Fibroblast of lung (primary cell): ENCODE measurements at places on chromosomes 3 and 15. TPM values are rescaled to one million over a fixed set of nuclear protein-coding genes. Genes with fewer than 3 reads are reported as not detected.

The GP9 gene
- total RNA-seq, result not detected in 2 replicates

The SCAMP5 gene
- total RNA-seq, result 0.50 and 1.5 TPM in 2 replicates

The DHX36 gene
- 39.8 and 55.2 TPM in 2 replicates for total RNA-seq

The TAGLN3 gene
- 0.33 and 0.51 TPM in 2 replicates for total RNA-seq

The C3orf85 gene
- not detected in 2 replicates for total RNA-seq

The LRRN1 gene
- 0.26 and 0.33 TPM in 2 replicates for total RNA-seq

The SETD2 gene
- 30.8 and 35.3 TPM in 2 replicates for total RNA-seq

The CCDC54 gene
- not detected in 2 replicates for total RNA-seq

The CA12 gene
- total RNA-seq, result 41.9 and 48.4 TPM in 2 replicates

The IMPG2 gene
- total RNA-seq, result 0.33 and 0.51 TPM in 2 replicates

The GNB4 gene
- 49.6 and 55.7 TPM in 2 replicates for total RNA-seq

The CCDC12 gene
- total RNA-seq, result 25.9 and 29.2 TPM in 2 replicates

The ARNT2 gene
- 9.8 and 15.5 TPM in 2 replicates for total RNA-seq

GRCh38 chr3:164533275-164533674, 545.0 kb downstream of the SI start:
- no peak for DNase-seq
- H3K36me3 ChIP-seq, result no peaks in the 10 kb centered on the region
- no peak overlapping the region for H3K4me3 ChIP-seq

- no peak overlapping the region for H3K4me3 ChIP-seq
- H3K27ac ChIP-seq, result no peak overlapping the region
- peak; percentile 31 for DNase-seq
- no peaks in the 10 kb centered on the region for H3K36me3 ChIP-seq
- H3K4me1 ChIP-seq, result no peaks in the 10 kb centered on the region
These were observed 572.0 kb upstream of the TGFBR2 start for GRCh38 chr3:30034246-30034991.

GRCh38 chr3:138846262-138846791, 11.6 kb upstream of the PIK3CB start:
- H3K27me3 ChIP-seq, result no peaks in the 10 kb centered on the region
- H3K4me3 ChIP-seq, result no peak overlapping the region
- H3K27ac ChIP-seq, result no peak overlapping the region
- H3K36me3 ChIP-seq, result no peaks in the 10 kb centered on the region

- H3K4me1 ChIP-seq, result peaks cover 2% of the 10 kb centered on the region
- H3K4me3 ChIP-seq, result no peak overlapping the region
- H3K27me3 ChIP-seq, result no peaks in the 10 kb centered on the region
- DNase-seq, result peak; percentile 54
These were observed 10.1 kb downstream of the FAM131A start for GRCh38 chr3:184347321-184348056.

DNA sequence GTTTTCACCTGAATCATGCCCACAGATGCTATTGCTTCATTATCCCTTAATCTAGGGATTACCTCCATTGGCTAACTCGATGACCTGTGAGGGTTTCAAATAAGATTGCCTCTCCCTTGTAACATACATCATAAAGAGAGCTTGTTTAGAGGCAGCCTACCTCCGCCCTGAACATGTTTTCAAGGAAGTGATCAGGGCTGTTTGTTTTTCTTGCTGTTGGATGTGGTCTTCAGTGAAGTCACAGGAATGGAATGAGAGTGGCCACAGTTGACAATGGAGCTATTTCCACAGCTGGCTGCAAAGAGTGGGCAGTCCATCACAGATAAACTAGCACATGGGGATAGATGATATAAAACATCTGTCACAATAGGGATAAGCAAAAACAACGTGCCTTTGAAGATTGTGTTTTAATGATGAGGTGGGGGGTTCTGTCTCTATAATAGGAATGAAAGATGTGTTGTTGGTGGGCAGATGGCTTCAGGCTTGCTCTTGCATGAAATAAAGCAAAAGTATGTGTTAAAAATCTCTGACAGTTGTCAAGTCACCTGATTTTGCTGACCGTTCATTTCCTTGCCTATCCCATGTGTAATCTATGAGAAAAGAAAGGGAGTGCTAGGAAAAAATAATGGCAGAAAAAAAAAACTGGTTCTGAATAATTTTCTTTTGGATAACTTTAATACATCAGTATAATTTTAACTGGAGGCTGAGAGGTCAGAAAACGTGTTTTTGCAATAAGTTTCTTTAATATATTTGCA, 642.3 kb downstream of the RBMS3 start:
- H3K36me3 ChIP-seq, result no peaks in the 10 kb centered on the region
- H3K4me3 ChIP-seq, result no peak overlapping the region
- H3K4me1 ChIP-seq, result no peaks in the 10 kb centered on the region
- peak; percentile 92 for DNase-seq
- no peaks in the 10 kb centered on the region for H3K27me3 ChIP-seq
- H3K27ac ChIP-seq, result no peak overlapping the region

- no peaks in the 10 kb centered on the region for H3K27me3 ChIP-seq
- peak; percentile 59 for DNase-seq
- H3K4me1 ChIP-seq, result no peaks in the 10 kb centered on the region
- H3K36me3 ChIP-seq, result no peaks in the 10 kb centered on the region
- H3K27ac ChIP-seq, result no peak overlapping the region
These were observed 74.9 kb upstream of the EPHA3 start for GRCh38 chr3:89032346-89033013.

DNA sequence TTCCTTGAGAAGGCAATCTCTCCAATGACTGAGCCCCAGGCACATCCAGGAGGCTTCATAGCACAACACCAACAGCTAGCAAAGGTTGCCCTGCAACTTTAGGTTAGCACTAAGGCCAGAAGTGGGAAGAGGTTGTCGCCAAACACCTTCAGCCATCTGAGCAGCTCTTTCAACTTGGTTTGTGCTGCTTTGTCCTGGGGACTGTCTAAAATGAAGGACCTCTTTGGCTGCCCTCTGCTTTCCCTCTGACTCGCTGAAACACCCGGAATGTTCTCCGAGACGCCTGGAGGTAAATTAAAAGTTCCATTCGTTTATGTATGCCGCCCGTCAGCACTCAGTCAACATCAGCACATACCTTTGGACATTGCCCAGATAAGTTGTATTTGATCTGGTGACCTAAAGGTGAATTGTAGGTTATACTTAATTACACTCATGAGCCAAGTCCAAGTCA, 121.2 kb upstream of the NR2F2 start:
- no peaks in the 10 kb centered on the region for H3K27me3 ChIP-seq
- H3K4me3 ChIP-seq, result no peak overlapping the region
- no peaks in the 10 kb centered on the region for H3K4me1 ChIP-seq
- no peaks in the 10 kb centered on the region for H3K36me3 ChIP-seq
- no peak for DNase-seq

- H3K36me3 ChIP-seq, result no peaks in the 10 kb centered on the region
- no peak overlapping the region for H3K4me3 ChIP-seq
- H3K27me3 ChIP-seq, result no peaks in the 10 kb centered on the region
- no peaks in the 10 kb centered on the region for H3K4me1 ChIP-seq
These were observed 164.5 kb downstream of the SLCO3A1 start for GRCh38 chr15:92017882-92018534.

- no peaks in the 10 kb centered on the region for H3K27me3 ChIP-seq
- DNase-seq, result peak; percentile 96
- H3K27ac ChIP-seq, result peak overlapping the region; percentile 88
- H3K4me1 ChIP-seq, result peaks cover 9% of the 10 kb centered on the region
- no peak overlapping the region for H3K4me3 ChIP-seq
These were observed 10.5 kb downstream of the ISG20 start for GRCh38 chr15:88649286-88649733.

DNA sequence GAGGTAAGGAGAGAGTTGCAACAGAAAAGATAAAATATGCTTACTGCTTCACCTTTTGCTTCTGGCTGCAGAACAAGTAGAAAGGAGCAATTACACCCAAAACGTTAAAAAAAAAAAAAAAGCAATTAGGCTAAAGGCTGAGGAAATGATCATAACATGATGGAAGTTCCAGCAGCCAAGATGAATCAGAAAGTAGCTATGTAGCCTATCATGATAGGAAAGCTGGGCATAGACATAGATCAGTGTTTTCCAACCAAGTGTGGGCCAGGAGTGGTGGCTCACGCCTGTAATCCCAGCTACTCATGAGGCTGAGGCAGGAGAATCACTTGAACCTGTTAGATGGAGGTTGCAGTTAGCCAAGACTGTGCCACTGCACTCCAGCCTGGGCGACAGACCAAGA, 52.6 kb downstream of the AGTR1 start:
- no peak overlapping the region for H3K4me3 ChIP-seq
- no peak overlapping the region for H3K27ac ChIP-seq
- no peaks in the 10 kb centered on the region for H3K36me3 ChIP-seq
- no peaks in the 10 kb centered on the region for H3K27me3 ChIP-seq
- no peaks in the 10 kb centered on the region for H3K4me1 ChIP-seq

DNA sequence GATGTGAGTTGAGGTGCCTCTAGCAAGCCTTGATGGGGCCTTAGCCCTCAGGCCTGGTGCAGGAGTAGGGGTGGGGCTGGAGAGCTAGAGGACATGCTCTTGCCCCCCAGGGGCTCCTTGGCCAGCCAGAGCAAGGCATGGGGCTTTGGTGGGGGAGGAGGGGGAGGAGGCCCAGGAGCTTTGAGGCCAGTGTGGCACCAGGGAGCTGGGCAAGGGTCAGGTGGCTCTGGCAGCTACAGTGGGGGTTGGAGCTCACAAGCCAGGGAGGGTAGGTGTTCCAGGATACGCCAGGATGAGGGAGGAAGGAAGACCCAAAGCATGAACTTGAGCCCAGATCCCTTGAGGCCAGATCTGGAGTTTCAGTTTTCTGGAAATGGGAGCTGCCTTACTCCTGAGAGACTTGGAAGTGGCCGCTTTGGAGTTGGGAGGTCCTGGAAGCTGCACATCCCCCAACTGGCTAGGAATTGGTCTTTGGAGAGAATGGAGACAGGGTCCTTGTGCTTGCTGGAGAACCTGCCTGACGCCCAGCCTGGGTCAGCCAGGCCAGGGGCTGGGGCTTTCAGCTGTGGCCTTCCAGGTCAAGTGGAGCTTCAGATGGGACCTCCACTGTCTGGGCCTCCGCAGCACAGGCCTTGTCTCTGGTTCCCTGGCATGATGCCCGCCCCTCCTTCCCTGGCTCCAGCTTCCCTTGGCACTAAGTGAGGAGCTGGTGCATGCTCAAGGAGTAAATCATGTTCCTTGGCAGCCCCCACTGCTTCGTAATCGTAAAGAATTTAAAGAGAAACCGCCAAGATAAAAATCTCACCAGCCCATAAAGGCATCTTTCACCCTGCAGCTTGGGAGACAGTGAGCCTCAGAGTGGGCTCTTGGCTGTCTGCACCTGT, 8.7 kb downstream of the SEMA3F start:
- DNase-seq, result peak; percentile 96
- no peaks in the 10 kb centered on the region for H3K27me3 ChIP-seq
- H3K27ac ChIP-seq, result peak overlapping the region; percentile 52
- no peak overlapping the region for H3K4me3 ChIP-seq
- H3K4me1 ChIP-seq, result peaks cover 33% of the 10 kb centered on the region

- no peaks in the 10 kb centered on the region for H3K36me3 ChIP-seq
- H3K27me3 ChIP-seq, result no peaks in the 10 kb centered on the region
- H3K4me3 ChIP-seq, result no peak overlapping the region
- no peak overlapping the region for H3K27ac ChIP-seq
These were observed 29.0 kb upstream of the FURIN start for GRCh38 chr15:90839187-90840071.

DNA sequence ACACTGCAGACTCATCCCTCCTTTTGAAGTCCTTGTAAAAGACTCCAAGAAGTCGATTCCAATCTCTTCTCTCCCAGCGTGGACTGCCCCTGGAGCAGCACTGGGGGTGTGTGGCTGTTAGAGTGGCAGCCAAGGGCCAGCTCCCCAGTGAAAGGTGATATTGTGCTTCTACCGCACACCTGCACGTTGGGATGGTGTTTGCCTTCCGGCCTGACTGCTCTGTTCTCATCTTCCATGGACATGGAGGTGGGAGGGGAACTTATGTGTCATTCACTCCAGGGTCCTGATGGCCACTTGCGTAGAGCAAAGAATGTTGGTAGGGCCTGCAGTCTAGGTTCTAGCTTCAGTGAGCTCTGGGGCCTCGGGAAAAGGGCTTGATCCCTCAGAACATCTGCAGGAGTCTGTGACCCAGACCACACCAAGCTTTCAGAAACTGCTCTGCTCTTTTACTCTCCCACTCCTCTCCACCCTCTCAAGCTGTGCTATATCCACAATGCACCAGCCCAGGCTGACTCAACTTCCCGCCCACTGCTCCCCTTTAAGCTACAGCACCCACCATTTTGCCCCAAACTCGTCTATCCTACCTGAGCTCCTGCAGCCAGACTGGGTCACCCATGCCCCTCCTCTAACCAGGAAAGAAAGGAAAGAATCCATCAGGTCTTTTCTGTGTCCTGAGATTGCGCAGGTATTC, 31.3 kb downstream of the LIPC start:
- H3K27me3 ChIP-seq, result no peaks in the 10 kb centered on the region
- H3K4me1 ChIP-seq, result peaks cover 3% of the 10 kb centered on the region
- no peak overlapping the region for H3K27ac ChIP-seq
- H3K36me3 ChIP-seq, result no peaks in the 10 kb centered on the region

- H3K4me3 ChIP-seq, result no peak overlapping the region
- no peak for DNase-seq
- no peak overlapping the region for H3K27ac ChIP-seq
- H3K4me1 ChIP-seq, result no peaks in the 10 kb centered on the region
- no peaks in the 10 kb centered on the region for H3K27me3 ChIP-seq
These were observed 375.8 kb upstream of the ARPP21 start for GRCh38 chr3:35263477-35263876.

DNA sequence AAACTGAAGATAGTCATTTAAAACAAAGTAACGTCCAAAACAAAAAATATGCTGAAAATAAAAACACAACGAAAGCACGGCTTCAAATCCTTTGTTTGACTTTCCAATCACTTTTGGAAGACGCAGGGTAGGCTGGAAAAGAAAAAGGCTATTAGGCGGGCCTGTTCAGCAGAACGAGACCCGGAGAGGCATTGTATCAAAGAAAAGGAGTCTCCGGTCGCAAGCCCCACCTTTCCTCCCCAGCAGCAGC, 691 bp downstream of the SENP7 start:
- peak overlapping the region; percentile 89 for H3K27ac ChIP-seq
- peak overlapping the region; percentile 67 for H3K4me3 ChIP-seq
- H3K36me3 ChIP-seq, result no peaks in the 10 kb centered on the region
- H3K27me3 ChIP-seq, result no peaks in the 10 kb centered on the region
- no peaks in the 10 kb centered on the region for H3K4me1 ChIP-seq
- DNase-seq, result no peak

- no peaks in the 10 kb centered on the region for H3K4me1 ChIP-seq
- no peaks in the 10 kb centered on the region for H3K36me3 ChIP-seq
- H3K4me3 ChIP-seq, result no peak overlapping the region
- H3K27me3 ChIP-seq, result no peaks in the 10 kb centered on the region
These were observed 85.2 kb downstream of the KBTBD8 start for GRCh38 chr3:67083277-67083676.

DNA sequence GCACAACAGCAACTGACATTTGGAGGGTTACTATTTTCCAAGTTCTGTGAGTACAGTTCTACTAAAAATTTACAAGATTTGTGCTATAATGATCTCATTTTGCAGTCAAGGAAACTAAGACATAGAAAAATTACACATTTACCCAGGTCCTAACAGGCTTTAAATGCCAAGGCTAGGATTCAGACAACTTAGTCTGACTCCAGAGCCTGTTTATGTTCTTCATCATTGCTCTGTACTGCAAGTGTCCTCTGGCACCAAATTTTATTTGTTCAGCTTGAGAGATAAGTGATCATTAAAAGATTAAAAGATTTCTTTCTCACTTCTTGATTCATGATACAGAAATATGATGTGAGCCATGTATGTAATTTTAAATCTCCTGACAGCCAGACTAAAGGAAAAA, 290.8 kb downstream of the UBE2E2 start:
- H3K4me3 ChIP-seq, result no peak overlapping the region
- H3K36me3 ChIP-seq, result no peaks in the 10 kb centered on the region
- DNase-seq, result no peak
- no peaks in the 10 kb centered on the region for H3K27me3 ChIP-seq
- H3K27ac ChIP-seq, result no peak overlapping the region

GRCh38 chr3:194518652-194519051, 31.9 kb upstream of the ATP13A3 start:
- no peak overlapping the region for H3K4me3 ChIP-seq
- no peaks in the 10 kb centered on the region for H3K27me3 ChIP-seq
- H3K36me3 ChIP-seq, result no peaks in the 10 kb centered on the region
- H3K4me1 ChIP-seq, result peaks cover 9% of the 10 kb centered on the region
- DNase-seq, result no peak
- no peak overlapping the region for H3K27ac ChIP-seq
